ENCODE measurements at places on chromosomes 5 and 9.

- DNase-seq: no peak
Observed at GRCh38 chr5:157475432-157475831, 15.4 kb downstream of the NIPAL4 start.

DNA sequence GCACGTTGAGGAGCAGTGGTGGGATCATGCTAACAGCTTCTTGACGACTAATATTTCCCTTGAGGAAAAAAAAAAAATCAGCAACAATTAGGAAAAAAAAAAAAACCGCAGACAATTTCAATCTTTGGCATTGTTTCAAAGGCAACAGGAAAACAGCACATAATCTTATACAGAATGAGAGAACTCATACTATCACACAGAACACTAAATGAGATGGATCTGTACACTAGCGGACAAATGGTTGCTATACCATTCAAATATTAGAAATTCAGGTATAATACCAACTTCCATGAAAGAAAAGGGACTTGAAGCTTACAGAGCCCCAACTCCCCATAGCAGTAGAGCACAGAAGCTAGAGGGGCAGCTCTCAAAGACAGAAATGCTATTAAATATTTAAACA, 9.6 kb downstream of the NSUN2 start:
- DNase-seq: no peak

DNA sequence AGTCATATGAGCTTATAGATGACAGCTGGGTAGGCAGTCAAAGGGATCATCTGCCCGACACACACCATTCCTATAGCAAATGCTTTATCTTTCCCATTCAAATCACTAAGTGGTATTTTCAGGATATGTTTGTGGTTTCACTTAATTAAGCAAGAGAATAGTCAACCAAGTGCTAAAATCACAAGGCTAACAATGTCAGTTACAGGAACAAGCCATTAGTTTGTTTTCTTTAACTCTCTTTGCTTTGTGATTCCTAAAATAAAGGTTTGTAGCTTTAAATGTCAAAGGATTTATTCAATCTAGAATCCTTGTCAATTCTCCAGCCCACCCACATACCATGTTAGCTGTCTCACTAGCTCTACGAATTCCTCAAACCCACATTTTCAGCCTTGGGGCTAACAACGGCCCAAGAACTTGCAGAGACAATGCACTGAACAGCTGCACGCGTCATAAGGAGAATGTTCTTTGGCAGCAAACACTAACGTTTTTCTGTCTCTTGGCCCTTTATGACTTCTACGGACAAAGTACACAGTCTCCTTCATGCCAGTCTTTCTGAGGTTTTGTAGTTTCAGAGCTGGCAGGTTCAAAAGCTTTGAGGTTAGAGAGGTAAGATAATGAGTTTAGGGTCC, 56.6 kb downstream of the ELAVL2 start:
- DNase-seq: no peak

GRCh38 chr5:132224716-132225115, 2.9 kb downstream of the P4HA2 start:
- no peak for DNase-seq

DNA sequence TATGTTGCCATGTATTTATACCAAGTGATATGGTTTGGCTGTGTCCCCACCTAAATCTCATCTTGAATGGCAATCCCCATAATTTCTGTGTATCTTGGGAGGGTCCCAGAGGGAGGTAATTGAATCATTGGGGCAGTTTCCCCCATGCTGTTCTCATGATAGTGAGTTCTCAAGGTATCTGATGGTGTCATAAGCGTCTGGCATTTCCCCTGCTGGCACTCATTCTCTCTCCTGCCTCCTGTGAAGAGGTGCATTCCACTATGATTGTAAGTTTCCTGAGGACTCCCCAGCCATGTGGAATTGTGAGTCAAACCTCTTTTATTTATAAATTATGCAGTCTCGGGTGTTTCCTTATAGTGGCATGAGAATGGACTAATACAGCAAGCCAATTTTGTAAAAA, 140.8 kb upstream of the ADAMTSL1 start:
- no peak for DNase-seq

DNA sequence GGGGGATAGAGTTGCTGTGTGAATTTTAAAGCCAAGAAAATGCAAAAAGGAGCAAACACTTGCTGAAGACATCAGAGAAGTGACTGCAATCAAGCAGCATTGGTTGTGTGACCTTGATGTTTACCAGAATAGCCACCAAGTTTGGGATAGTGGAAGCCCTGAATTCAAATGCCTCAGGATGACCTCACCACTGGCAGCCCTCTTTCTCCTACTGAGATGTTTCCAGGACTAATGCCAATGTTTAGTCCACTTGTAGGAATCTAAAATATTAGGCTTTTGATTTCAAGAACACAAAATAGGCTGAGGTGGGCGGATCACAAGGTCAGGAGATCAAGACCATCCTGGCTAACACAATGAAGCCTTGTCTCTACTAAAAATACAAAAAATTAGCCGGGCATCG, 112.2 kb upstream of the NUDT12 start:
- no peak for DNase-seq

- DNase-seq: no peak
Observed at GRCh38 chr9:115888131-115888530, 265.5 kb upstream of the PAPPA start.

- no peak for DNase-seq
Observed at GRCh38 chr5:124572971-124573370, 173.5 kb downstream of the ZNF608 start.

GRCh38 chr9:75019022-75019421, 9.1 kb downstream of the CARNMT1 start:
- no peak for DNase-seq

DNA sequence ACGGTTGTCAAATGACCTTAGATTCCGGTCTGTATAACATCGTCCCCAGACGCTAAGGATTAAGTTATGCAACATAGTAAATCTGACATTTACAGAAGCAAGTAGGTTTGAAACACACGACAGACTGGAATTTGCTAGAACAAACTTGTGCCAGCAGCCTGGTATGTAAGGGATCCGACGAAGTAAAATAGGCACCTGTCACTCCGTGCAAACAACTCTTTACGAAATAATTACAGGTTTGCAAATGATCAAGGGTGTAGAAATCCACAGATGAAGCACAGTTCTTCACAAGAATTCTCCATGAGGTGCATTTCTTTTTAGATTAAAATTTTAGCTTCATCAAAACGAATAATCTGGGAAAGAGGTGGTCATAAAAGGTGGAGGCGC, 508 bp downstream of the MOCS2 start:
- DNase-seq: no peak

DNA sequence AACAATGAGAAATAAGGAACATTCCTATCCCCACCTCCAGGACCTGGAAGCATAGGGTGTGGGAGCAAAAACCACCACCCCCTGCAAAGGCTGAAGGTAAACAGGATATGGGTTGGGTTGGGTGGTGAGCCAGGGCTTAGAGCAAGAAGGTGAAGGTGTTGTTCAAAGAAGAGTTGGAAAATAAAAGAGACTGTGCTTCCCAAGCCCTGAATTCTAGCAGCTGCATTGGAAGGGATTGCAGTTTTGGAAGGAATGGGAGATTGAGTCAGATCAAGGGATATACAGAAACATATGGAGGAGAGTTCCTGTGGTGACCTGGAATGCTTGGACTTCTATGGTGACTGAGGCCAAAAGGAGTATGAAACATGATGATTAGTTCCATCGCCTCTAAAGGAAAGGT, 24.7 kb upstream of the MTAP start:
- no peak for DNase-seq

- no peak for DNase-seq
Observed at GRCh38 chr5:109448838-109449237, 39.1 kb upstream of the PJA2 start.

All from SK-N-SH (cell line).